Placental epithelial cell (primary cell): ENCODE measurements at places on chromosomes 12 and 14. TPM values are rescaled to one million over a fixed set of nuclear protein-coding genes. Genes with fewer than 3 reads are reported as not detected.

The FGF6 gene
- total RNA-seq: not detected in 2 replicates

The IAPP gene
- not detected in 2 replicates for total RNA-seq

The LIN7A gene
- 1.2 and 2.7 TPM in 2 replicates for total RNA-seq

The OR6C2 gene
- not detected in 2 replicates for total RNA-seq
